ENCODE measurements at places on chromosomes 11 and 22.

- no peak for DNase-seq
Measured at GRCh38 chr22:41417622-41418390, 28.8 kb downstream of the TOB2 start.

GRCh38 chr11:128453444-128454336 is 133.7 kb downstream of the ETS1 start:
- DNase-seq, result no peak

DNA sequence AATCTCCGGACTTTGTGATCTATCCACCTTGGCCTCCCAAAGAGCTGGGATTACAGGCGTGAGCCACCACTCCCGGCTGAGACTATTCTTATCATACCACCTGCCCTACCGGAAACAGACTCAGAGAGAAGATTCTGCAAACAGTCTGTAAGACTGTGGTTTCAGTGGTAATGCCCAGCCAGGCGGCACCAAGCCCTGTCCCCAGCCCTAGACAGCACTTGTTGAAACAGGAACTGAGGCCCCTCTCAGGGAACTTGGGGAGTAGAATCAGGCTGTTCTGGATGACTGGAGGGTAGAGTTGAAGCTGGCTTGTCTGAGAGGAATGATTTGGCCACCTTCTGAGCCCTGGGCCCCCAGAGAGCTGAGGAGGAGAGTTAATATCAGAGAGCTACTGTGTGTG is 1.3 kb upstream of the INSC start:
- DNase-seq, result peak; percentile 84

DNA sequence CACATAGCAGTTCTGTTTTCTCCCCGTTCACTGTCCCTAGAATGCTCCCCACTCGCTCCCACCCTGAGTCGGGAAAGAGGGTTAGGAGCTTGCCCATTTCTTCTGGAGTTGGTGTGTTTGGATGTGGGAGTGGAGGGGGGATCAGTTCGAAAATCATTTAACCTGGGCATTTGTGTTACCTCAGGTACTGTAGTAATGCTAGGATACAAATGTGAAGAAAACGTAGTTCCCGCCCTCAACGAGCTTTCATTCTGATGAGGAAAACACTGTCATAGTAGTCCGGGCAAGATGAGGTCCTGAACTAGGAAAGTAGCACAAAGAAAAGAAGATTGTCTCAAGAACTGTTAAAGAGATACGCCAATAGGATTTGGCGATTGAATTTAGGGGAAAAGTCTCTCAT is 539 bp downstream of the SDHD start:
- DNase-seq, result peak; percentile 20

- DNase-seq, result no peak
Measured at GRCh38 chr22:47064016-47064415, 301.6 kb downstream of the TBC1D22A start.

- DNase-seq, result no peak
Measured at GRCh38 chr11:113022262-113022661, 61.0 kb downstream of the NCAM1 start.

DNA sequence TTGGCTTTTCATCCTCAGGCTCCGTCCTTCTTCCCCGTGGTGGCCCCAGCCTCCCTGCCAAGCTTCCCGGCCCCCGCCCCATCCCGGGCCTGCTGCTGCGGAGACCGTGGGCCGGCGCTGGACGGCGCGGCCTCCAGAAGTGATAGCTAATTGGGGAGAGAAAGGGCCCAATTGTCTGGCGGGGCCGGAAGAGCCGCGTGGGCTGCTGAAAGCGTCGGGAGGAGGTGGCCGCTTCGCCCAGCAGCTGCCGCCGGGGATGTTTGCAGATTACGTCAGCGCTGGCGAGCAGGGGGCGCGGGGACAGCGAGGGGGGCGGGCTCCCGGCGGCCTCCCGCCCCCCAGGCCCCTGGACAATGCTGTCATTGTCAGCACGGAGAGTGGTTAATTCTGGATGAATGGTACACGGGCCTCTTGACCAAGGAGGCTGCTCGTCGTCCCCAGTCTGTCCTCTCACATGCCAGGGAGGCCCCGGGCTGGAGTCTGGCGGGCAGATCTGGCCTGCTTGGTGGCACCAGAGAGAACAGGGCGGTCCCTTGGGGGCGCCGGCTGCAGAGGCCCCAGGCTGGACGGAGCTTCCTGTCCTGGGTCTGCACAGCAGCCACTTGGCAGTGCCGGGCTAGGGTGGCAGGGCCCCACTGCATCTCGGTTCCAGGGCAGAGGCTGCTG is 1.6 kb downstream of the SMIM38 start:
- no peak for DNase-seq

DNA sequence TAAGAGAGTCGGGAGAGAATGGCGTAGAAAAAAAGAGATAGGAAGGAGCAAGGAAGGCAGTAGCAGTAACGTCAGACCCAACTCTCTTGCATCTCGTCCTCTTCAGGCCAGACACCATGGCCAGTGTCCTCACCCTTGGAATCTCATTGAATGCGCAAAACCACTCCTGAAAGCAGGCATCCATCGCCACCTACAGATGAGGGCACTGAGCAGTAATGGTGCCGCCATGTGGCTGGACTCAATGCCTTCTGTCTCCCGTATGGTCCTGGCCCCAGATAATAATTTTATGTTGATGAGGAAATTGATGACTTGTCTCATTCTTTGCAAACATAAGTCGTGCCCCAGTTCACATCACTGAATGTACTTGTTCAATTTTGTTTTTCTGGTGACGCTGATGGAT is 17.8 kb upstream of the ALX4 start:
- DNase-seq, result no peak

DNA sequence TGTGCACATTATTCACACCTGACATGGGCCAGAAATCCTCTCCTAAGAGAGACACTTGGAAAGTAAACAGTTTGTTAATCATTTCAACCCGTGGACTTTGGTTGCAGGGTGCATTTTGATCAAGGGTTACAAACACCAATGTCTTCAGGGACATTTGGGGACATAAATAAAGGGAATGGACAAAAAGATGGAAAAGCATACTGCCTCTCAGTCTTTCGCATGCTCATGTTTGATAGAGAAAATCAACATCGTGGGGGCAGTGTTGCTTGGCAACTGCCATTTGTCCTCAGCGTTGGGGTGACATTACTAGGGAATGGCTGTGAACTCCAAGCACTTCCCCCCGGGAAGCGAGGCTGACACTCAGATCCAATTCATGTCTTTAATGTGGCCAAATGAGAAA is 114.7 kb upstream of the OR4B1 start:
- no peak for DNase-seq

- DNase-seq, result no peak
Measured at GRCh38 chr11:74522776-74523175, 29.3 kb upstream of the LIPT2 start.

- DNase-seq, result peak; percentile 28
Measured at GRCh38 chr22:31945443-31945855, 1.1 kb downstream of the YWHAH start.

- no peak for DNase-seq
Measured at GRCh38 chr22:32233091-32233490, 22.1 kb downstream of the SLC5A4 start.

DNA sequence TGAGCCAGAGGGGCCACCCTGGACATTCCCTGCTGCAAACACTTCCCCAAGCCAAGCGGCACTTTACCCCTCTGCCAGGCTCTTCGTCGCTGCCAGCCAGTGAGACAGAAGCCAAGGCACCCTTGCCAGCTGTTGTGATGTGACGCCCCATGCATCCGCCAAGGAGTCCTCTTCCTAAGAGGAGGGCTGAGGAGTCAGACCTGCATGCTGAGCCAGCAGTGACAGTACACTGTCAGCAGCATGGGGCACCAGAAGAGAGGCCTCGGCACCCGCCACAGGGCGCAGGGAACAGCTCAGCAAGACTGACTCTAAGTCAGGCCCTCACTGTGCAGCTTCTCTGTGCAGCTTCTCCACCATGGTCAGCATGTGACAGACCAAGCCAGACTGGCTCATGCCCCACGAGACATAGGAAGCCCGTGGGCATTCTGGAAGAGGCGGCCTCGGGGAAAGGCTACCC is 26.4 kb downstream of the VPS37C start:
- DNase-seq, result no peak

GRCh38 chr11:130003717-130004001 is 1.0 kb upstream of the PRDM10 start:
- no peak for DNase-seq

DNA sequence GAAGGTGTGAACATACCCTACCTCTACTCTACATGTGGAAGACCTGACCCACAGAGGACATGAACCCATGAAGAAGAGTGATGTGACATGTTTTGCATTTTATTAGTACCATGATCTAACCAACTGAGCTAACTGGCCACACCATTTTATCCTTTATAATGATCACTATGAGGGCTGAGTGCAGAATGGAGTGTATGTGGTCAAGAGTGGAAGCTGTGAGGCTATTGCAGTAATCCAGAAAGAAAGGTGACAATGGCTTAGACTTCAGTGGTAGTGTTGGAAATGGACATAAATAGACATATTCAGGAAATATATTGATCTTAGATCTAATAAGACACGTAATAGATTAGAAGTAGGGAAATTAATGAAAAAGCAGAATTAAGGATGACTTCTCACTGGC is 3.8 kb downstream of the SRSF8 start:
- DNase-seq, result no peak

GRCh38 chr11:6027501-6027900 is 3.1 kb downstream of the OR56A1 start:
- no peak for DNase-seq

DNA sequence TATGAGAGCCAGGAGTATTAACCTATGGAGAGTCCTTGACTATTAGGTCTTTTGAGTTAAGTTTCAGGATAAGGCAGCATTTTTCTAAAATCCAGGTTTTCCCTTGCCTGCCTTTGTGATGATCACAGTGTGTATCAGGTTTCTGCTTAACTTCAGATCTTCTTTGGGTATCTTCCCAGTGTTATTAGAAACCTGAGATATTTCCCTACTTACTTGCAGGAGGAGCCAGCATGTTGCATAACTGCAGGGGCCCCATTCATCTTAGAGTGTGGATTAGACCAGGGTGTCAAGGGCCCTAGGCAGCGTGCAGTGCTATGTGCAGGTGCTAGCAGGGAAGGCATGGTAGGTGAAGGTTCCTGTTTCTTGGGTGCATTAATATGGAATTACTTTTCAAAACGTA is 69.5 kb downstream of the ZNRF3 start:
- no peak for DNase-seq

GRCh38 chr11:8035200-8035855 is 45.7 kb upstream of the TUB start:
- DNase-seq, result no peak

- no peak for DNase-seq
Measured at GRCh38 chr11:65571420-65571819, 918 bp upstream of the FAM89B start.

DNA sequence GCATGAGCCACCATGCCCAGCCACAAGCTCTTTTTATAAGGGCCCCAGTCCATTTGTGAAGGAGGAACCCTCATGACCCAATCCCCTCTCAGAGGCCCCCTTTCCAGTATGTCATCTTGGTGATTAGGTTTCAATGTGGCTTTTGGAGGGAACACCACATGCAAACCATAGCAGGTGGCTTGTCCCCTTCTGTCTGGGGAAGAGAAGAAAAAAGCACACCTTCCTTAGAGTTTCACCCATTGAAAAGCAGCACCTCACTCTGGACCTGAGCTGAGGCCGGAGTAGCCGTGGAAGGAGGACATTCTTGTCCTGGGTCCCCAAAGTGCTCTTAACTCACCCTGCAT is 25.4 kb downstream of the NEAT1 start:
- no peak for DNase-seq

DNA sequence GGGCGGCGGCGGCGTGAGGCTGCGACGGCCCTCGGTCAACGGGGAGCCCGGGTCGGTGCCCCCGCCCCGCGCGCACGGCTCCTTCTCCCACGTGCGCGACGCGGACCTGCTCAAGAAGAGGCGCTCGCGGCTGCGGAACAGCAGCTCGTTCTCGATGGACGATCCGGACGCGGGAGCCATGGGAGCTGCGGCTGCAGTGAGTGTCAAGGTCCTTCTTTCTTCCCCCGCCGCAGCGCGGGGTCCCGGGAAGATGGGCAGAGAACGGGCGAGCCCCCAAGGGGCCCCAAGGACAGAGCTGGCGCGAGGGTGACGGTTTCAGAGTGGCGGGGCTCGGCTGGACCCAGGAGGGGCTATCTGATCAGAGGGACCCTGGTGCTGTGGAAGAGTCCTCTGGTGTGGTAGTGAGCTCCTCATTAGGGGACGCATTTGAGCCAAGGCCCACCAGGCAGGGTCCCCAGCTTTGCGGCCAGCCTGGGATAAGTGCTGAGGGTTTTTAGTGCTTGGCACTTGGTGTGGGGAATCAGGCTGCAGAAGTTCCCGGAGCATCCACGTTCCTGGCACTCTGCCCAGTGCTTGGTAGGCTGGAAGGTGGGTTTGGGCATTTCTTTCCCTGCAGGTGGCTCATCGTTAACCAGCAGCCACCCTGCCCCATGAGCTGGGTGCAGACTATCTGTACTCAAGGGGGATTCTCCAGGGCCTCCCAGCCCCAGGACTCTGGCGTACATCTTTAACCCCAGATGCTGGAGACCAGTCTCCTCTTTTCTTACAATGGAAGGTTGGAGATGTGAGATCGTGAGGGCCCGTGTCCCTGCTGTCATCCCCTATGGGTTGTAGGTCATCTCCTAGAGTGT is 9.8 kb downstream of the EHBP1L1 start:
- DNase-seq, result no peak

DNA sequence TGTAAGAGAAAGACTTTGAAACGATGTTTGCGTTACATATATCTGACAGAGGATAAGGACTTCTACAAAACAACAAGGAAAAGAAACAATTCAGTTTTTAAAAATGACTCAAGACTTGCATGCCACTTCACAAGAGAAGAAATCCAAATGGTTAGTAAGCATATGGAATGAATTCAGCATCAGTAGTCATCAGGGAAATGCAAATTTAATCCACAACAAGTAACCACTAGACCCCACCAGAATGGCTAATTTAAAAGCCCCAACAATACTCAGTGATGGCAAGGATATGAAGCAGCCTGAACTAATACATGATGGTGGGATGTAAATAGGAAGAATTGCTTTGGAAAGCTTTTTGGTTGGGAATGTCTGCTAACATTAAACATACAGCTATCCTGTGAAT is 142.6 kb downstream of the ATXN10 start:
- DNase-seq, result no peak

GRCh38 chr11:129705933-129706332 is 109.7 kb upstream of the TMEM45B start:
- DNase-seq, result no peak

Measured in NB4 (cell line).